Fibroblast of mammary gland (primary cell): ENCODE measurements at places on chromosomes 4 and X.

GRCh38 chr4:80233390-80233789 is 33.1 kb upstream of the FGF5 start:
- DNase-seq: no peak

DNA sequence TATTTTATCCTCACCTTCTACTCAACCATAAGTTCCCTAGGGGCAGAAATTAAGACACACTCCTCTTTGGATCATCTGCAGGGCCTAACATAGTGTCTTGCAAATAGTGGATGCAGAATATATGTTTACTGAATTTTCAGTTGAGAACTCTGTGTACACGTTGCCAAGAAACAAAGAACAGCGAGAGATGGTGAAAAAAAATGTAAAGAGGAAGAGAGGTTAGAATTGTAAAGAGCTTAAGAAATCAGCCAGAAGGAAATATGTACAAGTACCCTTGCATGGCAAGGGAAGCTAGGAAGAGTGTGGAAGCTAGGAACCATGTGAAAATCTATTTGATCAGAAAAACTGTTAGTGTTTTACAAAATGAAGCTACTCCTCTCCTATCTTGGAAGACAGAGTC is 431.0 kb downstream of the SMARCA1 start:
- DNase-seq: no peak

- no peak for DNase-seq
Observed at GRCh38 chr4:177487977-177488376, 45.7 kb upstream of the AGA start.

DNA sequence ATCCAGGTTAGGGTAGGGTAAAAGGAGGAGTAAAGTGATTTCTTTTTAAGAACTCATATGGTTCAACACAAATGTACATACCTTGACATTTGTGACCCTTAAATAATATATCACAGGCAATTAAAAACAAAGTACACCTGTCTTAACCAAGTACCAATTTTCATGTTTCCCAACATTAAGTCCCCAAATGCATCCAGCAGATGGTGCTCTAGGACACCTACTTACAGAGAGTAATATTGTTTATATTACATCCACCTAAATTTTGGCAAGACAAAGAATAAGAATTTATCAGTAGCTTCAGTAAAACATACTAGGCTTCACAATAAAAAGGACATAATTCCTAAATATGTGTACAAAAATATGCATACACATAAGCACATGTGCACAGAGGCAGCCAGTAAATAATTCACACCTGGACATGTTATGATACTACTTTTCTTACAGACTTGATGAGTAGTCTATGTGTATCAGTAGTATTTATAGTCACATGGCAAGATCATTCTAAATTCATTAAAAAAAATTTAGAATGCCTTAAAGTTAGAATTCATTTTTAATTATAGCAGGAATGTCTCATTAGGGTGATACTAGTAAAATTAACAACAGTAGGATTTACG is 219.7 kb downstream of the DCLK2 start:
- peak; percentile 80 for DNase-seq

GRCh38 chr4:4206204-4206603 is 20.5 kb downstream of the OTOP1 start:
- no peak for DNase-seq

- DNase-seq: no peak
Observed at GRCh38 chr4:74087481-74087880, 11.5 kb downstream of the CXCL2 start.

DNA sequence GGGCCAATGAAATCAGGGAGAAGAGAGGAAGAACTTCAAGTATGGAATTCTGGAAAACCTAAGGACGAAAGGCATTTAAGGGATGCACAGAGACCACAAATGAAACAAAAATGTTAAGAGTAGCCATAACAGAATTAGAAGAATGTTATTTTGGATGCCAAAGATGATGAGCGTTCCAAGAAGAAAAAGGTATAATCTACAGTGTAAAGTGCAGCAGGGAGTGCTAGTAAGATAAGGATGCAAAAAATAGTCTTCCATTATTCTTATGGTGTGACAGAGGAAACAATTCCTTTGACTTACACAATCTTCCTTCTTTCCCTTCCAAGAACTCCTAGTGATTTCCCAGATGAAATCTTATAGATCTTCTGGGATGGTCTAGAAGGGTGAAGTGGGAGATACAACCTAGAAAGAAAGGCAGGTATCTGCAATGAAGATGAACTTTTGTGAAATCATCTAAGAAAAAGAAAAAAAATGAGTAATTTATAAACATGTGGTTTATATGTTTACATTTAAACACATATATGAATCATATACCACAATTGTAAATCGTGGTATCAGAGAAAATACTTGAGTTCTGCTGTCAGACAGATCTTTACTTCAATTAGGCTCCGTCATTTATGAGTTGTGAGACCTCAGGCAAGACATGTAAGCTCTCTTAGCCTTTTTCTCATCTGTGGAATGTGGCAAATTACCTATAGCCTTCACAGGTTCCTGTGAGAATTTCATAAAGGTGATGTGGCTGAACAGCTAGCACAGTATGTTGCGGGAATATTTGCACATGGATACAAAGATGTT is 8.1 kb downstream of the MORF4L2 start:
- peak; percentile 29 for DNase-seq

GRCh38 chr4:79886021-79886420 is 187.0 kb downstream of the ANTXR2 start:
- DNase-seq: no peak

GRCh38 chr4:63492515-63492914 is 916.7 kb downstream of the TECRL start:
- no peak for DNase-seq

DNA sequence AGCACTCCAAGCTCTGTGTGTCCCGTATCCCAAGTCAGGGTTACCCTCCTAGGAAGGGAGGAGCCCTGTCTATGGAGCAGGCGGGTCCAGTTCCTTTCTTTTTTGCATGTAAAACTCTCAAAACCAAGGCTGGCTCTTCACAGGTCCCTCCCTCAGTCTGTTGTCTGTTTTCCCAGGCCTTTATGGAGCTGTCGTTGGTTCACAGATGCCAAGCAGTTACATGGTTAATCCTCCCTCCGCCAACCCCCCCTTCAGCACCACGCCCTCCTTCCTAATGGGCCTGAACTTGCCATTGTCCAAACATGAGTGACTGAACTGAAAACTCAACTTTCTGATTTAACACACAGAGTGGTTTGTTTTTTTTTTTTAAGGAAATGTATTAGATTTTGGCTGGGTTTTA is 148.3 kb downstream of the STOX2 start:
- no peak for DNase-seq

DNA sequence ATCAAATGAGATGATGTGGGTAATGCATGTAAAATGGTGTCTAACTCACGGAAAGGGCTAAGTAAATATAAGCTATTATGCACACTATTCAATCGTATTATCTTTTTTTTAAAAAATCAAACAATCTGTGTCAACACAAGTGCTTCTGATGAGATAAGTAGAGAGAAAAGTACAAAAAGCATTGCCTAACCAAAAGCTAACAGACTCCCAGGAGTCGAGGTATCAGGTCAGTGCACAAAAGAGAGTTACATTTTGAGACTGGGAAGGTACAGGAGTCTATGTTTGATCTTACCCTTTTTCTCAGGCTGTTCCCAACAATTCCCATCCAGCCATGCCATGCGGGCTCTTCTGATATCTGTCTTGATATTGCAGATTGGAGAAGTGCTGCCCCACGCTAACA is 203.3 kb upstream of the ZIC3 start:
- DNase-seq: no peak

GRCh38 chrX:67570839-67571238 is 27.0 kb downstream of the AR start:
- no peak for DNase-seq

DNA sequence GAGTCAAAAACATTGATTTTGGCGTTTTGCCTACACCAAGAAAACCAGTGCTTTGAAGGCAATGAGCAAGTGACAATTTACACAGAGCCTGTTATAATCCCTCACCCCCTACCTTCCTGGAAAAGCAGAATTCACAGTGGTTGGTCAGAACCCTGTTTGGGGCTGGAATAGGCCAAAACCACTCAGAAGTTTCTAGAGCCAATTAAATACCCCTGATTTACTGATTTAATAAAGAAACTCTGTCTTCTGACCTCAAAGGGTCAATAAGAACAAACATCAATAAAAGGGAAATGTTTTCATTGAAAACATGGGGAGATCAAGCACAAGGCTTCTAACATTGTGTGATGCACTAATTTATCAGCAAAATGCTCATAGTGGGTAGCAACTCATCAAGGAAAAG is 116.3 kb downstream of the UNC5C start:
- DNase-seq: no peak

- DNase-seq: no peak
Observed at GRCh38 chrX:22585831-22586230, 313.1 kb downstream of the CBLL2 start.

- no peak for DNase-seq
Observed at GRCh38 chrX:49257846-49258748, 6.4 kb downstream of the FOXP3 start.

DNA sequence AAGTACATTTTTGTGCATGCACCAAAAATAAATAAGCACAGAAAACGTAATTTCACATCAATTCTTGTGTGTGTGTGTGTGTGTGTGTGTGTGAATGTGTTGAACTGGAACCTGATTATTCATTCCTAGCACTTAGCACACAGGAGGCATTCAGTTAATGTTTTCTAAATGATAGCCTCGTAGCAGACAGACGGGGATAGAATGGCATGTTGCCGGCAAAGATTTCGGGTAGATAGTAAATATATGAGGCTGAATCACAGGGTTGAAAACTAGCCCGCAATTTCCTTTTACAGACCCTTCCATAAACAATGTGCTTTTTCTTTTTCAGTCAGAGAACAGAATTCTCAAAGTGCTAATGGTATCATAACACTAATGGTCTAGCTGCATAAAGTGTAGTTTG is 13.5 kb downstream of the MAOB start:
- DNase-seq: no peak

DNA sequence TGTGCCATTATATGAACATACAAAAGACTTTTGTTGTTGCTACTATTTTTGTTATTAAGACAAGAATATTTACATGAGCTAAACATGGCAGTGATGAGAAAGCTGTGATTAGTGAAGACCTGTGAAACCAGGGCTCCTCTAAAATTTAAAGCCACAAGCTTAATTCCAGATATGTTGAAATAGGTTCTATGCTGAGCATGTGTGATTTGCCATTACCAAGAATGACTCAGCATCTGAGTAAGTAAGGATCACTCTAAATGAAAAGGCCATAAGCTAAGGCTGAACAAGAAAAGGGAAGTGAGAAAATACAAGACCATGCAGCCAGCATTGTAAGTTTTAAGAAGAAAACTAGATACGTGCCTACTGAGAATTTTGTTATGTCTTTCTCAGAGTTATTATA is 75.9 kb upstream of the CAMK2D start:
- DNase-seq: peak; percentile 93

- no peak for DNase-seq
Observed at GRCh38 chrX:153836921-153837320, 6.6 kb upstream of the PDZD4 start.

GRCh38 chrX:12843061-12843667 is 23.7 kb upstream of the TLR7 start:
- no peak for DNase-seq

DNA sequence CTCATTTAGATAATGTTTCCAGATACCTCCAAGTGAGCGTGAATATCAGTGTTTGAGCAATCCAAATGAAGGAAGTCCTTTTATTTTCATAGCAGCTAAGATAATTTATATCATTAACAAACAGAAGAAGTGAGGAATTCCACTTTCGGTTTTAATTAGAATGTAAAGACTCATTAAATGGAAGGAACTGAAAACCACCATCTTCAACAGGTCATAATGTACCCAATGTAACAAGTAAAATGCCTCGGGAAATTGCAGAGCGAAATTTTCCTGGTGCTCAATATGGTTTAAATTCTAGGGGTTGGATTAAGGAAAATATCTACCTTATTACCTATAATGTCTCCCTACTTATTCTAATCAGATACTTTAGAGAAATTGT is 33.9 kb upstream of the SLC9A7 start:
- no peak for DNase-seq

DNA sequence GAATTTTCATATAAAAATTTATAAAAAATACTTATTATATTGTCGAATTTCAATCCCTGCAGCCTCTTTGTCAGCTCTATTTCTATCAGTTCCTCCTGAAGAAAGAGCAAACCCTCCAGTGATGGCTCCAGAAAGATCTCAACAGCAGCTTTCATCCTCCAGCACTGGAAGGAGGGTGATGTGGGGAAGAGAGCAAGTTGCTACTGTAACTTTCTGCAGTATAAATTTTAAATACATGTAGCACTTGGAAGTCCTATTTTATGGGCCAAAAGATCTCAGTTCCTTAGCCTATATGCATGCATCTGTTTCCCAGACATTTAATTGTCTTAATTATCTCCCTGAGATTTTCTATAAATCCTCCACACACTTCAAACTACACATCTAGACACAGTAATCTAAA is 13.7 kb upstream of the ODAM start:
- DNase-seq: no peak

GRCh38 chrX:21056622-21057021 is 317.6 kb upstream of the CNKSR2 start:
- DNase-seq: peak; percentile 47

GRCh38 chrX:72396117-72396516 is 90.4 kb upstream of the CITED1 start:
- DNase-seq: no peak

DNA sequence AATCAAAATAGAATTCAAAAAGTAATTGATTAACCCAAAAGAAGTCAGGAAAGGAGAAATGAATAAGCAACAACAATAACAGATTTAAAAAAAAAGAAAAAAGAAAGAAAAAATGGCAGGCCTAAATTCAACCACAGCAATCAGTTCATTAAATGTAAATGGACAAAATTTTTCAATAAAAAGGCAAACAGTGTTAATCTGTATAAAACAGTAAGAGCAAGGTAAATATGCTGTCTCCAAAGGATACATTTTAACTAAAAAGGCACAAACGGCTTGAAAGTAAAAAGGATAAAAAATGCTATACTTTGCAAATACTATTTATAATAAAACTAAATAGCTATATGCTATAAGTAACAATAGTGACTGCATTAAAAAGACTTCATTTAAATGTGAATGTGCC is 582.0 kb downstream of the SPRY1 start:
- DNase-seq: no peak

DNA sequence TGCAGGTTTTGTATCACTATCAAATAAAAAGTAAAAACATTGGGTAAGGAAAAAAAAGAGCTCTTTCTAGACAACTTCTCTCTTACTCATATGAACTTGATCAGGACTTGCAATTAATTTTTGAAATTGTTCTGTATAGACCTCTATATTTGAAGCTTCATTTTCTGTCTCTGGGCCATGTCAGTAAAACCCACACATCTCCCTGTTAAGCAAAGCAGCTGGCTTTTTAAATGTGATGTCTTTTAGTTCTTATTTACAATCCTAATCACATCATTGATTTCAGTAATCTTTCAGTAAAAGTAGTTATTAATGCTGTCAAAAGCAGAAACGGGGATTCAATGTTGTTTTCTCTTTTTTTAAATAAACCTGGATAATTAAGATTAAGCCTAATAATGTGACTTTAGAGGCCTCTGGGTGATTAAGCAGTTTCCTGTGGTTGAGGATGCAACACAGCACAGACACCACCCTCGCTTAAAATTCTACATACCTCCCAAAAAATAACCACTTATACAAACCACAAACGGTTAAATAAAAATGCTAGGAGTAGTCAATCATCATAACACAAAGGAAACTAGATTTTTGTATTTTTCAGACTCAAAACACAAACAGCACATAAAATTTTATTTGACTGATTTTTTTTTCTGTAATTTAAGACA is 5.2 kb upstream of the PCDH10 start:
- no peak for DNase-seq

GRCh38 chrX:76555816-76556215 is 128.3 kb downstream of the MAGEE1 start:
- DNase-seq: peak; percentile 32

GRCh38 chr4:83552924-83553323 is 17.0 kb downstream of the GPAT3 start:
- peak; percentile 86 for DNase-seq

GRCh38 chr4:112379306-112379705 is 82.1 kb downstream of the ALPK1 start:
- DNase-seq: no peak
